ENCODE measurements at places on chromosomes 3 and 15.

DNA sequence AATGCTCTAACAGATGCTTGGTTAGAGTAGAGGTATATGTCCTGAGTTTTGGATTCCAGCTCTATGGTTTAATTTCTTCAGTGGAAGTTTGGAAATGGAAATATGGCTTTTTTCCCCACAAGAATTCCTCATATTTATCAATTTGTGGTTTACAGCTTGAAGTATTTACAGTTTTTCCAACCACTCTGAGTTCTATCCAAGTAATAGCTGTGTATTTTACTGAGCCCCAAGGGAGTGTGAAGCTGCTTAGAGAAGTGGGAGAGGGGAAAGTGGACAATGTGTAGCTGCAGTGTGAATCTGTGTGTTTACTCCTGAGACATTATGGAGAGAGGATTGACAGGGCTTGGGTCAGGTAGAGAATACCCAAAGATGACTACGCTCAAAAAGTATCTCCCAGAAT, 54.5 kb downstream of the NEK11 start:
- DNase-seq: no peak

DNA sequence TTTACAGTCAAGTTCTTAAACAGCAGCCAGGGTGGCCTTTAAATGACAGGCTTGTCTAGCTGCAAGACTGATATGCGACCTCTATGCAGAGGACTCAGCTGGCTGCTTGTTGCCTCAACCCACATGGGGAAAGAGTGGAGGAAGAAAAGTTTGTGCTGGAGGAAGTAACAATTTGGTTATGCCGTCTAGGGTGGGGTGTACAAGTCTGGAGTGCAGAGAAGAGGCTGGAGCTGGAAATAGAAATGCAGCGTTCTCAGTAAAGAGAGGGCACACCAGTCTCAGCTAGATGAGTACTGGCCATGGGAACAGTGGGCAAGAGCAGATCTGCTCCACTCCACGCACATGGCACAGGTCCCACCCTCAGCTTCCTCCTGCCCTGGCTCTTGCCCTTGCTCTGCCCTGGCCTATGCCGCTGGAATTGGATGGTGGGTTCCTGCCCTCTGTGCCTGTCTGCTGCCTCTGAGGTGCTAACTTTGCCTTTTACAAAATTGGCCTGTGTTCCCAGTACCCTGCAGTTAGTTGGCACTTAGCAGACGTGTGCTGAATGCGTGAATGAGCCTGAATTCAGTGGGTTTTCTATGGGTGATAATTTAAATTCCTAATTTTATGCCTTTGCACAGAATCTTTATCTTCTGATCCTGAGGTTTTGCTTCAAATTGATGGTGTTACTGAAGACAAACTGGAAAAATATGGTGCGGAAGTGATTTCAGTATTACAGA, 59.7 kb upstream of the FURIN start:
- DNase-seq: no peak

GRCh38 chr3:22475665-22476240, 724.7 kb upstream of the ZNF385D start:
- no peak for DNase-seq

GRCh38 chr3:53065841-53066480, 20.1 kb upstream of the SFMBT1 start:
- DNase-seq: no peak

- no peak for DNase-seq
These were observed 2.3 kb upstream of the ZNF280D start for GRCh38 chr15:56735589-56735988.

DNA sequence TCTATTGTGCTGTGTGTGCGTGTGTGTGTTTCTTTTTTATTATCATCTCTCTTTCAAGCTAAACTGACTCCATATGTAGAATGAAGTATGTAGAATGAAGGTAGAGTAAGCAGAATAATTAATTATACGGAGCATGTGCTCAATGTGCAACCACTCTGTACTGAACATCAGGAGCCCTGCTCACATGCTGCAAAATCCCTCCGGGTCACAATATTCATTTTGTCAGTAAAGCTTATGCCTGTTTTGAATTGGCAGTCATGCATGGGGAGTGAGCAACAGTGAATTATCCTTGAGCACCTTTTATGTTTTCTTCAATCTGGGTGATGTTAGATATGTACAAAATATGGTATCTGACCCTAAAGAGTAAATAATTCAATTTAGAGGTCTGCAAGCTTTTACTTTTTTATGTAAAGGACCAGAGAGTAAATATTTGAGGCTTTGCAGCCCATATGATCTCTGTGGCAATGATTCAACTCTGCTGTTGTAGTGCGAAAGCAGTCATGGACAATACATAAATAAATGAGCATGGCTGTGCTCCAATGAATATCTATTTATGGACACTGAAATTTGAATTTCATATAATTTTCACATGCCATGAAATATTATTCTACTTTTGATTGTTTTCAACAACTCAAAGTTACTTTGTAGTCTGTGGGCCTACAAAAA, 199.9 kb downstream of the VGLL3 start:
- DNase-seq: no peak

DNA sequence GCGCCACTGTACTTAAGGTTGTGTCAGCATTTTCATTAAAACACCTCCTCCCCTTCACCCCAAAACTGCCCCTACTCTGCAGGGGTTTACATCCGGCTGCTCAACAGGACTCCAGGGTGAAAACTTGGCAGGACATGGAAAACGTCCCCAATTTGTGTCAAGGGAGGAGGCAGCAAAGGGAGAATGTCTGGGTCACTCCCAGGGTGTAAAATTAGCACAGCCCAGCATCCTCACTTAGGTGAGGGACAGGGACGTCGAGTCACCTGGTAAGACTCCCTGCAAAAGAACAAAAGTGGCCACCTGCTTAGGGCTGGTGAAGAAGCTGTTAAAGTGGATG, 532.3 kb downstream of the FOXP1 start:
- no peak for DNase-seq
